Stromal cell of bone marrow (primary cell): ENCODE measurements at places on chromosomes 4 and X.
A peak's percentile ranks its signal among the peaks of the same experiment; 100 is the strongest.

GRCh38 chr4:762211-763190, 56.9 kb downstream of the PCGF3 start:
- DNase-seq, result no peak

DNA sequence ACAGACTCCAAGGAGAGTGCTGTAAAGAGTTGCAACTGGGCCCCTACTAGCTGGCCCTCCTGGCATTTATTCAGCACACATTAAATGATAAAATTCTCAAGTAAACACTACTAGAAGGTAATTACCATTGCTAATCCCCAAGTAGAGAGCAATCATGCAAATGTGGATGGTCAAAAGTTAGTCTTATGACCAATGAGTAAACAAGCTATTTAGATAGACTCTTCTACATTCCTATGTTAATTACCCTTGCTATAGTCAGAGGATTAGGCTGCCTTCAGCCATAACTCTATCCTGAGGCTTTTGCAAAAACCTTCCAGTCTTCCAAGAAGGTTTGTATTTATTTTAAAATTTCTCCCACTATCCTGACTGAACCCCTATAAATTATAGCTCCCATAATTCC, 28.3 kb upstream of the HPGD start:
- no peak for DNase-seq

GRCh38 chr4:53676402-53676871, 85.2 kb upstream of the LNX1 start:
- no peak for DNase-seq

GRCh38 chr4:56540826-56541225, 35.2 kb downstream of the ARL9 start:
- no peak for DNase-seq

- peak; percentile 46 for DNase-seq
These were observed 191.4 kb downstream of the SPRY1 start for GRCh38 chr4:123587983-123588494.

- no peak for DNase-seq
These were observed 19.8 kb upstream of the TASL start for GRCh38 chrX:30597216-30598012.

GRCh38 chr4:83339573-83339972, 4.9 kb upstream of the HPSE start:
- DNase-seq, result no peak

DNA sequence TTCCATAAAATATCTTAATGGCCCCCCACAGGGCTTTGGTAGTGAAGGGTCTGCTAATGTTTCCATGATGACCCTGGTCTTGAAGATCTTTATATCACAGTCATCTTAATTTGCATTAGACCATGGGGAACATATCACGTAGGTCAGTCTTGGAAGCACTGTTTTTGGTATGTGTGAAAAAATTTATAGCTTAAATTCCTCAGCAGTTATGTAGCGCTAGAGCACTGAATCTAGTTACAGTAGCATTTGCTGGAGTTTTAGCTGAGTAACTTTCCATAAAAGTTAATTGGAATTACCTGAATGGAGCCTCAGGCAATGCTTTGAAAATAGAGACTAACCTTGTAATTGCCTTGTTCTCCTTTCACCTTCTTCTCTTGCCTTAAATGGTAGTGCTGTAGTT, 648.8 kb downstream of the IQCM start:
- DNase-seq, result no peak

GRCh38 chrX:150211988-150212387, 151.1 kb upstream of the MAMLD1 start:
- DNase-seq, result peak; percentile 38

DNA sequence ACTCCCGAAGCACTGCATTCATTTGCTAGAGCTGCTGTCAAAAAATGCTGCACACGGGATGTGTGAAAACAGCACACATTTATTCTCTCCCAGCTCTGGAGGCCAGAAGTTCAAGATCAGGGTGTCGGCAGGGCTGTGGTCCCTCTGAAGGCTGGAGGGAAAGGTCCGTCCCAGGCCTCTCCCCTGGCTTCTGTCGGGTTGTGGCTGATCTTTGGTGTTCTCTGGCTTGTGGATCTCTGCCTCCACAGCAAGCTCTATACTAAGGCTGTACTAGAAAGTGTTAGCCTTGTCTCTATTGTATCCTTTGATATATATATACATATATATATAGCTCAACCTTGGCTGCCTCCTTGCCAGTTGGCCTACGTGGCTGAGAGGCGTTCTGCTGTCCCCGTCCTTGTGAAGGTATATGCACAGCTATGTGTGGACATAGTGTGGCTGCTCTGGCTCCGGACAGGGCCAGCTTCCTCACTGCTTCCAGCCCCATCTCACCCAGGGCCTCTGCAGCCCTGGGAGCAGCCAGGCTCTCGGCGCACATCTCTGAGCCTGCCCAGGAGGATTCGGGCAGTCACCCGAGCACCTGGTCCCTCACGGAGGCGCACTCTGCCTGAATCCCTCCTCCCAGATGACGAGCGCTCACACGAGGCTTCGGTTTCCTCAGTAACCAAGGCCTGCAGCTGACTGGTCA, 15.0 kb upstream of the DUSP9 start:
- DNase-seq, result no peak

DNA sequence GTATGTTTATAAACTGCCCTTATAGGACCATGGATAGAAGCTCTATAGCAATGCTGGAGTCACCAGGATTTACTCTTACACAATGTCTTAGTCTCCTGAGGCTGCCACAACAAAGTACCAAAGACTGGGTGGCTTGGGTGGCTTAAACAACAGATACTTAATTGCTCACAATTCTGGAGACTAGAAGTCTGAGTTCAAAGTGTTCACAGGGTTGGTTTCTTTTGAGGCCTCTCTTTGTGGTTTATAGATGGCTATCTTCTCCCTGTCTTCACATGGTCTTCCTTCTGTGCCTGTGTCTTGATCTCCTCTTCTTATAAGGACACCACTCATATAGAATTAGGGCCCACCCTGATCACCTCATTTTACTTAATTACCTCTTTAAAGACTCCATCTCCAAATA, 2.0 kb upstream of the TRPC3 start:
- no peak for DNase-seq

DNA sequence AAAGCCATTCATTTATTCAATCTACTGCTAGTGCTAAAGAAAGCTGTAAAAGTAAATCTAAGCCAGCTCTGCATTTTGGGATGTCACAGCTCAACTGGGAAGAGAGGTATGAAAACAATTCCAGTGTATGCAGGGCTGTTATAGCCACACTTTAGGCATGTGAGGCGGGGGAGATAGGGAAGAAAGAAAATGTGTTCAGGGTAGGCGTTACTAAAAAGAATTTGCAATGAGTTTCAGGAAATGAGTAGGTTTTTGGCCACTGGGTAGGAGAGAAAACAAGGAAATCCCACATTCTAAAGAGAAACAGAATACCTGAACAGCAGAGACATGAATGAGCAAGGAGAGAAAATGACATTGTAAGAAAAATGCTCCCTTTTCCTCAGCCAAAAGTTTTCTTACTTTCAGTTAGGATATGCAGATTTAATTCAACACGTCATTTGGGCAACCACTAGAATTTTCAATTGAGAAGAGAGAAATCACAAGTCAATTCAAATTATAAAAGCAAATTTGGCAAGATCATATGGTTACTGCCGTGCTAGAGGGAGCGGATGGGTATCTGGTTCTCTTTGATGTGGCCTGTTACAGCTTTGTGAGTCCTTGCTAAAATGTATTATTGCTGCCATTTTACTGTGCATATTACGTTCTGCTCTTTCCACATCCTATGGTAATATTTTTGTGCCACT, 226.3 kb downstream of the KCNIP4 start:
- DNase-seq, result no peak

DNA sequence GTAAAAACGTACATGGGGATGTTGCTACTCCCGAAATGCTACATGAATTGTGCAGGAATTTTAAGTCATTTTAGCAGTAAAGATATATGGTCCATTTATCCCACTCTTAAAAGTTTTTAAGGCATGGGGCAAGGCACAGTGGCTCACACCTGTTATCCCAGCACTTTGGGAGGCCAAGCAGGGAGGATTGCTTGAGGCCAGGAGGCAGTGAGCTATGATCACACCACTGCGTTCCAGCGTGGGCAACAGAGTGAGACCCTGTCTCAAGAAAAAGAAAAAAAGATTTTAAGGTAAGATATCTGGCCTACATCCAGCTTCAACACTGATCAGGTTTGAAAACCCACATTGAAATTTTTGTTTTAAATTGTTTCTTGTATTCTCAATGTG, 1.2 kb upstream of the SEC24D start:
- DNase-seq, result no peak

GRCh38 chrX:40278340-40279090, 180.8 kb upstream of the BCOR start:
- no peak for DNase-seq

- DNase-seq, result no peak
These were observed 14.1 kb downstream of the RAB40AL start for GRCh38 chrX:102950908-102951866.

DNA sequence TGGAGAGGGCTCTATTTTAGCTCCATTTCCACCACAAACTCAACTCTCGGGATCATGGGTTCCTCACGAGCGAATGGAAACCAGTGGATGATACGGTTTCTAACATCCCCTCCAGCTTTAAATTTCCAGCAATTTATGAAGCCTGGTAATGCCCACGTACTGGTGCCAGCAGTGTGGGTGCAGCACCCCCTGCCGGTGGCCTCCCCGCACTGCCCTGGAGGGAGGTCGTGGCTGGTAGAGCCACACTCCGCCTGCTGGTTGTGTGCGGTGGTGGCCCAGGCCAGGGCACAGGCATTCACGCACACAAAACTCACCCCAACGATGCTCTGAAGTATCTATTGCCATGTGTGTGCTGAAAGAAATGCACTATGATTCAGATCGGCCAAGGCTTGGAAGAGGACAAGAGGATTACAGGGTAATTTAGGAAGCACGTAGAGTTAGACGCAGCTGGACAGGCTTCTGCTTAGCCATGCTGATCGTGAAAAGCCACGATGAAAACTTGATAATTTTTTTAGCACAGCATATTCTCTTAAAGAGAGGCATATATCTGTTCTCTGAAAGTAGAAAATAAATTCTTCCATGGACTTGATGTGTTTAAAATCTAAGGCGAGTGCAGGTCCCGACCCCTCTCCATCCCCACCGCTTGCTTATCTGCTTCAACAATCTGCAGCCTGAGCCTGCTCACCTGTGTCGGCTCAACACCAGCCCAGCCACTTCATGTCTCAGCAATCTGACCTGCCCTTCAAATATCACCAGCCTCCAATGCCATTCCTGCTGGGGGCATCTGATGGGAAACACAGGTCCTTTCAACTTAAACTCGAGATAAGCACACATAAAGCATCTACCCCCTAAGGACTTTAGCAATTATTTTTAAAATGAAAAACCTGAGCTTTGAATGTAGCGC, 59.1 kb downstream of the SCD5 start:
- DNase-seq, result peak; percentile 25

DNA sequence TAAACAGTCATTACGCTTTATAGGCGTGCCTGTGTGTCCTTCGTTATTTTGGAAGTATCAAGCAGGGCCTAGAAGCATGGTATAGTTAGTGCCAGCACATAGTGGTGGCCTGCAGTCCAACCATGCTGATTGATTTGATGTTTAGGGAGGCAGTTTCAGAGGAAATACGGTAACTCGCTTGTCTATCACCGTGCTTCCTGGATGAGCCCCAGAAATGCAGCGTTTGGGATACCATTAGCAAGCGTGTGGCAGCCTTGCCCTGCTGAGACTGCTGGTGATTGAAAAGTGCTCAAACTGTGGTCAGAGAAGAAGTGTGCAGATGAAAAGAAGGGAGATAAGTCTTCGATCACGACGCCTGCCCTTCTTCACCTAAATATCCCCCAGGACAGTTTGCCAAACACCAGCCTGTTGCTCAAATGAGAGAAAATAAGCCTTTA, 158.4 kb downstream of the CHIC2 start:
- peak; percentile 71 for DNase-seq

DNA sequence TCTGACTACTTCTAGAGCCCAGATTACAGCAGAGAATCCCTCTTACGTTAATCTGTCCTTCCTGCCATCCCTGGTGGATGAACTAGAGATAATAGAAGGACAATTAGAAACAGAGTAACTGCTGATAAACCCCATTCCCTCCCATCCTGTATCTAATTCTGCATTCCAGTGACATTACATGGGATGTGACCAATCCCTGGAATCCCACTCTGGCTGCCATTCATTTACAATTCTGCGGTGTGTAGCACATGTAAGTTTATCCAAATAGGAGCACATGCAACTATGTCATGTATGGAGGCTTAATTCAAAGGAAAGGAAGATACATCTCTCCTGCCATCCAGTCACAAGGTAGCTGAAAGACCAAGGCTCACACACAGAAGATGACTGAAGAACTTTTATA, 339.5 kb downstream of the GPAT3 start:
- no peak for DNase-seq

DNA sequence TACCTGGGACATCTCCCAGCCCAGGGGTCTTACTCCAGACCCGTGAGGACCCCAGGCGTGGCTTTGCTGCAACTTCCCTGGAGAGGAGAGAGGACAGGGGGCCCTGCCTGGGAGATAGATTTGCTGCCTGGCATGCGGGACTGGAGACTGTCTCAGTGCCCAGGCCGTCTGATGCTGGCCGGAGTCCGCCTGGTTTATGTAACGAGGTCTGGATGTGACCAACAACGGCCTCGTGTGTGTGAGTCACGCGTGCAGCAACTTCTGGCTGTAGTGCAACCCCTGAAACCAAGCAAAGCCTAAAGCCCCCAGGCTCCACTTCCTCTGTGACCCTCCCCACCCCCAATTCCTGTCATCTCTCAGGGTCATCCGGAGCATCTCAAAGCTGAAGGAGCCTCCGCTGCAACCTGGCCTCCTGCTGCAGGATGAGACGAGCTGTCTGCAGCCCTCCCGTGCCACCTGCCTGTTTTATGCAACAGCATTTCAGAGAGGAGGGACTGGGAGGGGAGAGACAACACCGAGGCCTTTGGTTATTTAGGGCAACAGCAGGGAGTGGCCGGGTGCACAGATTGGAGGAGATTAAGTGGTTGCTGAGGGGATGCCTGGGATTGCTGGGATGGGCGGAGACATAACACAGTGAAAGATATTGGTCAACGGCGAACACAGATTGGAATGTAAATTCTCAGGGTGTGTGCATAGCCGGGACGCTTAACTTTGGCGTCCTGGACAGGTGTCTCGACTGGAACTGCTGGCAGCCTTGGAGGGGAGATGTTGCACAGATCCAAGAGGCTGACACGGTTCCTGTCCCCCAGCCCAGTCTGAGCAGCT, 16.0 kb downstream of the XG start:
- peak; percentile 41 for DNase-seq

DNA sequence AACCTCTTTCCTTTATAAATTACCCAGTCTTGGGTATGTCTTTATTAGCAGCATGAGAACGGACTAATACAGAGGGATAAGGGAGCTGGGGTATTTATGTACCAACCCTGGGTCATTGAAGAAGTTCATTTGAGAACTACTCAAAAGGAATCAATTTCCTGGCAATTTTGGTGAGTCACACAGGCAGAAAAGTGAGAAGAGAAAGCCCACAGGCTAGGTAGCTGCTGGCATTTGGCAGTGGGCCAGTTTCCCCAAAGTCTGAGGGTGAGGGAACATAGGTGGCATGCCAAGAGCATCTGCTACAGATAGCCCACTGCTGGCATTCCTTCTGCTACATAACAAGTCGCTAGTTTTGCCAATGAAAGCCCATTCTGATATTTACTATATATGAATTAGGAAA, 411.2 kb downstream of the MID1IP1 start:
- DNase-seq, result no peak
